Heart right ventricle (tissue), 16 donors: ENCODE measurements at places on chromosomes 1 and 21.
A peak's percentile ranks its signal among the peaks of the same experiment; 100 is the strongest.

DNA sequence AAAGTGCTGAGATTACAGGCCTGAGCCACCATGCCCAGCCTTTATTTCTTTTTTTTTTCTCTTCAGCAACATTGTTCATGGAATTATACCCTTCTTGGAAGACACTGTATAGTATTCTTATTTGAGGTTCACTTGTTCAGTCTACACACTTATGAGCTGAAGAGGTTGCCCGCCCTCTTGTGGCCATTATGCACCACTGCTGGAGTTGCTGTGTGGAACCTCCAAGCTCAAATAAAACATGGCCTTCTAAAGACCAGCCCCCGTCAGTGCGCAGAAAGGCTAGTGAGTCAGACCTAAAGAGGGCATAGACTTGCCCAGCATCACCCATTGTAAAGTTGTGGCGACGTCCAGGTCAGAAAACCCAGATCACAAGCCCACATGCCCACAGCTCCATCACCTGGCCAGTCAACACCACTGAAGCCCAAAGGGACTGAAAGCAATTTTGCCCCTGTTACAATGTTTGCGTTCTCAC, 20.4 kb downstream of the LURAP1 start:
- H3K4me1 ChIP-seq: no peaks in the 10 kb centered on the region
- no peaks in the 10 kb centered on the region for H3K36me3 ChIP-seq
- peak; percentile 60 for DNase-seq
- no peak overlapping the region for H3K27ac ChIP-seq
- H3K27me3 ChIP-seq: no peaks in the 10 kb centered on the region

DNA sequence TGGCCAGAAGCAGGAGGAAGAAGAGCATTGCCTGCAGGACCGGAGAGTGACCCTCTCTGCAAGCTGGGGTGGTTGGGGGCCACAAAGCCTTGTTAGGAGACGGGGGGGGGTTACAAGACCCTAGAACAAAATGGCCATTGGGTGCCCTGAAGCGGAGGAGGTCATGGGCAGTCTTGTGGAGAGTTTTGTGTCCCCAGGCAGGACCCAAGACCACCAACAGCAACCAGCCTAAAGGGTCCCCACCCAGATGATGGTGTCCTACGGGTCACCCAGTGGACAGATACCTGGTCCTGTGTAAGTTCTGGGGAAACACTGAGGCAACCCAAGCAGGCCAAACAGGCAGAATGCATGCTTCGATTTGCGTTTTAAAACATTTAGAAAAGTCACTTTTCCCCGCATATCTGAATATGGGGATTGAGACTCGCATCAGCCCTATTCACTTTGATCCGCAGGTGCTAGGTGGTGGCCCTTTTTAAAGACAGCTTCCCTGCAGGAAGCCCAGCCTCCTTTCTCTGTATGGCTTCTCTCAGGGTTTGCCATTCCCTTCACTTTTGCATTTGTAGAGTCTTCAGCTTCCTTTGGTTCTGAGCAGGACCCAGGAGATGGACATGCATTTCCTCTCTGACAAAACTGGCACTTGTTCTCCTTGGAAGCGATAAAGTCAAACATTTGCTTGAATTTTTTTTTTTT, 21.1 kb downstream of the GNG4 start:
- H3K27me3 ChIP-seq: peaks cover 14% of the 10 kb centered on the region
- no peak overlapping the region for H3K27ac ChIP-seq
- DNase-seq: no peak
- no peaks in the 10 kb centered on the region for H3K36me3 ChIP-seq
- peaks cover 10% of the 10 kb centered on the region for H3K4me1 ChIP-seq

- no peaks in the 10 kb centered on the region for H3K27me3 ChIP-seq
- H3K4me3 ChIP-seq: no peak overlapping the region
- no peaks in the 10 kb centered on the region for H3K36me3 ChIP-seq
- H3K4me1 ChIP-seq: no peaks in the 10 kb centered on the region
- no peak overlapping the region for H3K27ac ChIP-seq
Measured at GRCh38 chr1:76759171-76759860, 108.0 kb upstream of the ST6GALNAC5 start.

- H3K27ac ChIP-seq: no peak overlapping the region
- peak; percentile 66 for DNase-seq
- no peak overlapping the region for H3K4me3 ChIP-seq
- H3K27me3 ChIP-seq: peaks cover 7% of the 10 kb centered on the region
- H3K36me3 ChIP-seq: no peaks in the 10 kb centered on the region
- no peaks in the 10 kb centered on the region for H3K4me1 ChIP-seq
Measured at GRCh38 chr1:204989266-204990058, 53.5 kb upstream of the CNTN2 start.

- H3K4me1 ChIP-seq: no peaks in the 10 kb centered on the region
- no peak overlapping the region for H3K27ac ChIP-seq
- no peak for DNase-seq
- no peaks in the 10 kb centered on the region for H3K27me3 ChIP-seq
- H3K4me3 ChIP-seq: no peak overlapping the region
Measured at GRCh38 chr21:21969211-21969610, 971.0 kb downstream of the NCAM2 start.

GRCh38 chr1:43908858-43909257, 24.7 kb upstream of the ARTN start:
- DNase-seq: no peak
- no peaks in the 10 kb centered on the region for H3K36me3 ChIP-seq
- H3K27me3 ChIP-seq: no peaks in the 10 kb centered on the region
- no peaks in the 10 kb centered on the region for H3K4me1 ChIP-seq
- no peak overlapping the region for H3K27ac ChIP-seq

GRCh38 chr1:96581772-96582171, 139.8 kb upstream of the PTBP2 start:
- H3K27ac ChIP-seq: no peak overlapping the region
- no peak overlapping the region for H3K4me3 ChIP-seq
- no peaks in the 10 kb centered on the region for H3K4me1 ChIP-seq
- no peaks in the 10 kb centered on the region for H3K36me3 ChIP-seq
- no peaks in the 10 kb centered on the region for H3K27me3 ChIP-seq

- H3K4me1 ChIP-seq: peaks cover 27% of the 10 kb centered on the region
- H3K27ac ChIP-seq: no peak overlapping the region
- no peak overlapping the region for H3K4me3 ChIP-seq
Measured at GRCh38 chr1:12525311-12526181, 92.5 kb downstream of the DHRS3 start.

GRCh38 chr1:150683914-150684313, 13.0 kb downstream of the GOLPH3L start:
- DNase-seq: no peak
- no peaks in the 10 kb centered on the region for H3K27me3 ChIP-seq
- no peaks in the 10 kb centered on the region for H3K4me1 ChIP-seq

DNA sequence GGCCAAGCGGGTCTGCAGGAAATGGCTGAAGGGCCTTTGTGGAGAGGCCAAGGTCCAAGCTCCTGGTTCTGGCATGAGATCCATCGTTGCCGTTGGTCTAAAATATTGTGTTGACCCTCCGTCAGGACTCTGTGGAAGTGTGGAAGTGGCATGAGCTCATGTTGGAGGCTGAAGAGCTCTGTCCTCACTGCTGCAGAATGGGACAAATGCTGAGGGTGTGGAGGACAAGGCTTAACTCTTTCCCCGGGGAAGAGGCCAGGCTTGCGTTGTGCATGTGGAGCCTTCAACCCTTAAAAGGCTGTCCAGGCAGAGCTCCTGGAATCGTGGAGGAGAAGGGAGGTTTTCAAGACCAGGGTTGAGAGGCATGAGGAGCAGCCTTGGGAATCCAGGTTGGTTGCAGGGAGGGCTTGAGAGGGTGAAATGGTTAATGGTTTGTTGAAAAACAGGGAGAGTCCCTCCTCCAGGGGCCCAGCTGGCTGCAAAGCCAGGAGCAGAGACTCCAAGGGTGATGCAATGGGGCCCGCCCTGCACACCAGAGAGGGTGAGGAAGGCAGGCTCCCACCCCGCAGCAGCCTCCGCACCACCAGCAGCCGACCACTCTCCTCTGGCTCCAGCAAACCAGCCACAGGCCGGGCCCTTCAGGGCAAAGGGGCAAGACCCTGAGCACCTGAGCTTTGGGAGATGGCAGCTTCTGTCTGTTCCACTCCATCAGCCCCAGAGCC, 6.7 kb upstream of the AHCYL1 start:
- no peaks in the 10 kb centered on the region for H3K27me3 ChIP-seq
- peak overlapping the region; percentile 49 for H3K27ac ChIP-seq
- peaks cover 45% of the 10 kb centered on the region for H3K4me1 ChIP-seq
- no peak for DNase-seq
- no peaks in the 10 kb centered on the region for H3K36me3 ChIP-seq
- no peak overlapping the region for H3K4me3 ChIP-seq

DNA sequence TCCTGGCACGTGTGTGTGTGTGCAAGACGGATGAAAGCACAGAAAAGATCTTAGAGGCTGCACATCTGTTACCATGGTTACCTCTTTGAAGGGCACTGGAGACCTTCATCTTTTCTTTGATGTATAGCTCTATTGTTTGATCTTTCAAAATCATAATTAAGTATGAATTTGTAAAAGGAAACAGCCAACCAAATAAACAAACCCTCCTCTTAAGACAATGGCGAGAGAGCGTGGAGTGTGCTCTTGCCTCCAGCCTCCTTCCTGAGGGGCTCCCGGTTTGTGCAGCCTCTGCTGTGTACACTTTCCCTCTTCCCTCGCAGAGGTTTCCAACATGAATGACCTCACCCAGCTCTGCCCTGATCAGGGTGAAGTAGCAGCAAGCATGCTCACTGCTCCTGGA, 27.9 kb downstream of the CACNA1S start:
- no peak overlapping the region for H3K27ac ChIP-seq
- DNase-seq: no peak
- no peaks in the 10 kb centered on the region for H3K4me1 ChIP-seq
- no peak overlapping the region for H3K4me3 ChIP-seq

- H3K4me1 ChIP-seq: peaks cover 54% of the 10 kb centered on the region
- peak; percentile 47 for DNase-seq
- H3K4me3 ChIP-seq: peak overlapping the region; percentile 76
Measured at GRCh38 chr1:9293533-9294404, 1.1 kb downstream of the SPSB1 start.

DNA sequence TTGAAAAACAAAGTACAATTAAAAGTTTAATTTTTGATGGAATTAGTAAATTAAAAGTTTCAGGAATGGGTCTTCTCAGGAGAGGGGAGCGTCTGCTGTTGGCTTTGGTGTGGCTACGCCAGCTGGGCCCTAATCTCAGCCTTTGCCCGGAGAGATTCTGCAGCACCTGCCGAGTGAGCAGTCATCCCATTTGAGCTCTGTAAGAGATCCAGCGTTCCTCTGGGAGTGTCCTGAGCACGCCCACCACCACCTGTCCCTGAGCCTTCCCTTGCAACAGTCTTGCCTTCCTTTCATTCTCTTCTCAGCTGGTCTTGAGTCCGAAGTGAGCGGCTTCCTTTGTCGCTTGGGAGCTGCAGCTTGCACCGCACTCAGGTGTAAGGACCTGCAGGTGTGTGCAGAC, 263.1 kb downstream of the CAMTA1 start:
- H3K27ac ChIP-seq: no peak overlapping the region
- H3K27me3 ChIP-seq: peaks cover 7% of the 10 kb centered on the region
- no peaks in the 10 kb centered on the region for H3K4me1 ChIP-seq
- H3K36me3 ChIP-seq: no peaks in the 10 kb centered on the region
- no peak overlapping the region for H3K4me3 ChIP-seq

DNA sequence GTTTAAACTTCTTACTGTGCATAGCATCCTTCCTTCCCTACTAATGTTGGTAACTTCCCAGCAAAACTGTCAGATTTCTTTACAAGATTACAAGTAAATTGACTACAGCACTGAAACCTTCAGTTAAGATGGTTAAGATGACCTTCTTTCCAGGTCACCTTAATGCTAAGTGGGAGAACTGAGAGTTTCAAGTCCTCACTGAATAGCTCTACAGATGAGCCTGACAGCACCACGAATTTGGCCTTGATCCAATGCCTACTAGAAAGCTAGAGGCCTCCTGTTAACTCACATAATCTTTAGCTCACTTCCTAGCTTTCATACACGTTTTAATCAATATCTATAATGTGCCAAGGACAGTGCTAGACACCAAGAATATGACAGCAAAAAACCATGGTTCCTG, 276.0 kb upstream of the PLD5 start:
- no peaks in the 10 kb centered on the region for H3K36me3 ChIP-seq
- no peaks in the 10 kb centered on the region for H3K27me3 ChIP-seq
- no peak overlapping the region for H3K4me3 ChIP-seq
- DNase-seq: no peak

DNA sequence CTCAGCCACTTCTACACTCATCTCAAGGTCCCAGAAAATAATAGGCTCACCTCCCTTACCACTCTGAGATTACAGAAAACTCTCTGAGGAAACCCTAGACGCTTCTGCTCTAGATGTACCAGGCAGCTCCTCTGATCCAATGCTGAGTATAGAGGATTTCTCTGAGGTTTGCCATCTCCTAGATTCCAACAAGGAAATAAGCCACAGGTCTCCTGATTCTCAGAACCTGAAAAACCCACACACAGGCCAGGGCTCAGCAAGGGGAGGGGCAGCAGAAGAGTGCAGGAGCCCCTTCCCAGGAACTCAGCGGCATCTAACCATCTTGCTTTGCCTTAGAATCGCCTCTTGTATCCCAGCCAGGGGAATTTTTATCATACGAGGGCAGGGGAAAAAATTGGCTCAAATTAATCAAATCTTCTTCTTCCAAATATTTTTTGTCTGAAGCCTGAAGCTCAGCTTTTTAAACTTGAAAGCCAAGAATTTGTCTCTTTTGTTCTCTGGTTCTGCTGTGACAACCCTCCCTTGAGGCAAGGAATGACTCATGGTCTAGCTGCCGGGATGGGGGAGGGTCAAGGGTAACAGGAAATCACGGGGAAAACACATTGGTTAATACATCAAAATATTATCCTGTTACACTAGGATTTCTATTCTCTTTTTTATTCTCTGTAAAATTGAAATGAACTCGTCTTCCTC, 30.8 kb downstream of the GORAB start:
- H3K27ac ChIP-seq: peak overlapping the region; percentile 88
- no peak overlapping the region for H3K4me3 ChIP-seq
- peak; percentile 15 for DNase-seq
- no peaks in the 10 kb centered on the region for H3K4me1 ChIP-seq
- H3K27me3 ChIP-seq: no peaks in the 10 kb centered on the region
- no peaks in the 10 kb centered on the region for H3K36me3 ChIP-seq

DNA sequence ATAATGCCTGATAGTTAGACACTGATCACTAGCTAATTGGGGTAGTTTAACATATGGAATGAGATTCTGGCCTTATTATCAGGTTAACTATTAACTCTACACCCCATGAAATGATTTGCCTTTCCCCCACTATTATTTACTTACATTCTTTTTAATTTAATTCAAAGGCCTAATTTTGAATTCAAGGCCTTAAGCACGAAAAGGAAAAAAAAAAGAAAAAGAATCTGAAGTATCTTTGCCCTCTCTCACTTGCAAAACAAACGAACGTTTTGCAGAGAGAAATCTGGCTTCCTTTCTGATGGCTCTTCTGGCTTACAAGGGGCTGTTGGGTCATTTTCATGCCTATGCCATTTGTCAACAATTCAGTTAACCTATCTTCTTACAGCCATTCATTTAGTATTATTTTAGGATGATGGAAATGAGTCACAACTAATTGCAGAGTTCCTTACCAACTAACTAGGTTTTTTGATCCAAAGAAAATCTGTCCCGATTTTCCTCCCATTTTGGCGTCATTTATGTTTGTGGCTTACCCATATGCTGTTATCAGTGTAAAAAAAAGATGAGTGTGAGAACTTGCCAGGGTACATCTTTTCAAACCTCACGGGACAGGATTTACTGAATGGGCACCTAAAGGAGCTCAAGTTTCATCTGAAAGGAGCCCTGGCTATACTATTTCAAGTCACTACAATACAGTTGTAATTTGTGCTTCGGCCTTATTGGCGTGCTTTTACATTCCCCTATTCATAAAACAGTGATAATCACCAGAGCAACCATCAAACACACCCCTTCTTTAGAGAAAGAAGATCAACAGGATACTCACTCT, 1.9 kb upstream of the ERRFI1 start:
- peaks cover 58% of the 10 kb centered on the region for H3K27me3 ChIP-seq
- peaks cover 35% of the 10 kb centered on the region for H3K4me1 ChIP-seq
- H3K36me3 ChIP-seq: no peaks in the 10 kb centered on the region
- peak overlapping the region; percentile 92 for H3K27ac ChIP-seq
